HFF-Myc (cell line): ENCODE measurements at places on chromosomes 4 and X.

DNA sequence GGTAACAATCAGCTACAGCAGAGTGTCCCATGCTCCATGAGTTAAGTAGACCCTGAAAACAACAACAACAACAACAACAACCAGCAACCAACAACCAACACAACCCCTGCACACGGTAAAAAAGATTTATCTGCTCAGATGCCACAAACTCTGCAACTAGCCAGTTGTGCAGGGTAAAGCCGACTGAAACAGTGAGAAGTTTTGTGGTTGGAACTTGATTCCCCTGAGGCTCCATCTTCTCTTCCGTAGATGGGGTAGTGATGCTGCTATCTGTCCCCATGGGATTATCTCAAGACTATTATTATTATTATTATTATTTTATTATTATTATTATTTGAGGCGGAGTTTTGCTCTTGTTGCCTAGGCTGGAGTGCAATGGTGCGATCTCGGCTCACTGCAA, 50.6 kb upstream of the RAPGEF2 start:
- DNase-seq: no peak

GRCh38 chrX:40146262-40147125, 48.7 kb upstream of the BCOR start:
- no peak for DNase-seq

DNA sequence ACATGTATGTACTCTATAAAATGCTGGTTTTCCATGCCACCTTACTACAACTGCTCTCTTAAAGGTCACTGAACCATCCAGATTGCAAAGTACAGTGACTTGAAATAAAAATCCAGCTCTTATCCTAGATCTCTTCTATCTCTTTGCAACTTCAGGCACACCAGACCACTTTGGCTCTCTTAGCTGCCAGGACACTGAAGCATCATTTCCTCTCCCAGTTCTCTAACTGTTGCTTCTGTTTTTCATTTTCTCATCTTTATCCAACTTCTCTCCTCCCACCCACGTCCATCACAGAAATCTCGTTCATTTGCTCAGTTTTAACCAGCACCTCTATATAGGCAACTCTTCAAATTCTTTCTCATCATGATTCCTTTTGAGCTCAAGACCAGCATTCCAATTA, 74.3 kb downstream of the METTL14 start:
- DNase-seq: no peak

- DNase-seq: no peak
Observed at GRCh38 chrX:149312988-149313387, 192.1 kb downstream of the IDS start.

DNA sequence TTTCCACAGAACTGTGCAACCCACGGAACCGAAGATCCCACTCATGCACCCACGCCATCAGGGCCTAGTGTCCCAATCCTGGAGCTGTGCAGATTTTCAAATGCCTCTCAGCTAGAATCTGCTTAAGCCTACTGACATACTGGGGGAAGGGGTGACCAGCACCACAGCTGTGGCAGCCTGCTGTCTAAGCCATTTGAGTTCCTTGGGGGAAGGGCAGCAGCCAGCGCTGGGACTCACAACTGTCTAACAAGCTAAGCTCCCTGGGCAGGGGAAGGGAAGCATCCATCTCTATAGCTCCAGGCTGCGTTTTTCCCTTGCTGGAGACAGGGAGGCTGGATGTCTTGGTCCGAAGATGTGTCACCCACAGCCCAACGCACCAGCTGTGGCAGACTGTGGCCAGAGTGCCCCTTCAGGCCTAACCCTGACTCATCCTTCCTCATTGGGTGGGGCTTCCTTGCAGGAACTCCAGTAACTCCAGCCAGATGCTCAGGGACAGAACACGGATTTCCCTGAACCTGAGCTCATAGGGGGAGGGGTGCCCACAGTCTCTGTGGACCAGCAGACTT, 194.8 kb downstream of the CHRDL1 start:
- DNase-seq: peak; percentile 37
